ENCODE measurements at places on chromosomes 7 and 10. TPM values are rescaled to one million over a fixed set of nuclear protein-coding genes. Genes with fewer than 3 reads are reported as not detected.

KCP gene
- total RNA-seq, result 0.23 TPM

DNA sequence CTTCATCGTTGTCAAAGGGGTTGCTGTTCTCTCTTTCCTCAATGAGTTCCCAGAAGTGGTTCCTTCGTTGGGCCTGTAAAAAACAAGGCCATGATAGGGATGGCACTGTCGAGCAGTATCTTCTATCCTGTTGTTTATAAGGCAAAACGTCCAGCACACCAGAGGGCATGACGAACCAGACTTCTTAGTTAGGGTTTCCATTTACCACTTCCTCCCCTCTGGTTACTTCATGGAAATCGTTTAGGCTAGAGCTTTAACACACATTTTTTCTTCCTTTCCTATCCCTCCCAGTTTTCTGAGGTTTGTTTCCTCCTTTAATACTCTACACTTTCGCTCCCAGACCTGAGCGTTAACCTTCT lies 24.7 kb downstream of the MKRN1 start:
- DNase-seq, result no peak

DNA sequence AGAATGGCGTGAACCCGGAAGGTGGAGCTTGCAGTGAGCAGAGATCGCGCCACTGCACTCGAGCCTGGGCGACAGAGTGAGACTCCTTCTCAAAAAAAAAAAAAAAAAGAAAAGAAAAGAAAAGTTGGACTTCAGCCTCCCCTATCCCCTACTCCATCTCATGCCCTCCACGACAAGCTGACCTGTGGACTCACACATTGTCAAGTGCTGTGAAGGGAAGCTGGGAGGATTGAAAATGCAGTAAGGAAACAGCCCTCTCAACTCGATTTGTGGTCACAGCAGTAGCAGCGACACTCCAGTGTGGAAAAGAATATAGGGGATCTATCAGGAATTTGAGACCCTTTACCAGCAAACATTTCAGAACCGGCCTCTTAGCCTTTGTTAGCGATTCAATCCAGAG lies 103.6 kb upstream of the SVIL start:
- no peak for DNase-seq

DNA sequence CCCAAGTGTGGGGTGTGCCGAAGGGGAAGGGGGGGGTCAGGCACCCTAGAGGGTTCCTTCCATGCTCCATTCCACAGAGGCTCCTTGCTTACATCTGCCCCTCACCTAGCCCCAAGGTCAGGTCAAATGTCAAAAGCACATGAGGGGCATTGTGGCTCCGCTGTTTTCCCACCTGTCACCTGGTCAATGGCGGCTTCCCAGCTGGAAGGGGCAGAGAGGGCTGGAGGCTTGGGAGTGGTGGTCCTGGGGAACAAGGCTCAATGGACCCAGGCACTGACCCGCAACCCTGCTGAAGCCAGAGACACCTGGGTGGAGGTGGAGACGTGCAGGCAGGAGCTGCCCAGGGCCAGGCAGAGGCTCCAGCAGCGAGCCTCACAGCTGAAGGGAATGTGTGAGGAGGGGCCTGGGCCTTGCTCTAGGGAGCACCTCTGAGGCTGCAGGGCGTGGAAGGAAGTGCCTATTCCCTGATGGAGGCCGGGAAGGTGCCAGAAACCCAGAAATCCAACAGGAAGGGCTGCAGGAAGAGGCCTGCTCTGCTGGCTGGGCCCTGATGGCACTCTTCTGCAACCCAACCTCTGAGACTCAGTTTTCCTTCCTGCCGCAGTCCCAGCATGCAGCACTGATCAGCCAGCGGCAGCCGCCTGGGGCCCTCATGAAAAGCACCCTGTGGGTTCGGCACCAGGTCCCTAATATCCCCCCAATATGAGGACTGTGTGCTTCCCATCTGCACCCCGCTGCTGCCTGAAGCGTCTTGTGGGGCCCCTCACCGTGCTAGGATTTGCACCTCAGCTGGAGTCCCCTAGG lies 16.0 kb downstream of the RASGEF1A start:
- no peak for DNase-seq

DNA sequence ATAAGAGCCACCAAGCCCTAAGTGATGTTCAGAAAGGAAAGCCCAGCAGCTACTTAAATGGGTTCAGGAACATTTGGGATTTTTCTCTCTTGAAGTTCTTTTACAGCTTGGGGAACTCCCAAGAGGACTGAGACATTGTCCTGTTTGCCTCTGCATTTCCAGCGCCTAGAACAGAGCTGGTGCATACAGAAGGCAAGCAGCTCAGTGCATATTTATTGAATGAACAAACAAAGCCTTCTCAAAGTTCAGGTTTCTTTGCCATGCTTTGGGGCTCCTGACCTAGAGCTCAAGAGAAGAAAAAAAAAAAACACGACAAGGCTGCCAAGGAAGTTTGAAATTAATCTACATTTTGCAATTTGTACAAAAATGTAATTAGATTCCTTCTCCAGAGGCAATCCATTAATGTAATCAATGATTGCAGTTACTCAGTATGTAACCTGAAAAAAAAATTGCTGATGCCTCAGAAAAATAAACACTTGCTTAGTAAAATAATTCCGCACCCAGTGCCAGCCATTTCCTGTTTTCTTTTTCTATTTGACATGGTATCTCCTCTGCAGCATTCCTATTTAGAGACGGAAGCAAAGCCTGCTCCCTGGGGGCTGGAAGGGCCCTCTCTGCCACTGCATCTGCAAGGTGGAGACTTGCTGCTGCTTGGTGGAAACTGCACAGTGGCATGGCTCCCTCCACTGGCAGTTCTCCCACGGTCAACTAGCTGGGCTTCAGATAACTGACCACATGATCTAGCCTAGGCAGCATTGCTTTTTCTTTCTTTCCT lies 157.3 kb downstream of the TMEM178B start:
- DNase-seq, result no peak

PAPOLB gene
- not detected for total RNA-seq

- peak; percentile 14 for DNase-seq
These were observed 507 bp downstream of the PDZD8 start for GRCh38 chr10:117374506-117375359.

SLC13A1 gene
- not detected for total RNA-seq

HOXA13 gene
- total RNA-seq, result not detected

DNA sequence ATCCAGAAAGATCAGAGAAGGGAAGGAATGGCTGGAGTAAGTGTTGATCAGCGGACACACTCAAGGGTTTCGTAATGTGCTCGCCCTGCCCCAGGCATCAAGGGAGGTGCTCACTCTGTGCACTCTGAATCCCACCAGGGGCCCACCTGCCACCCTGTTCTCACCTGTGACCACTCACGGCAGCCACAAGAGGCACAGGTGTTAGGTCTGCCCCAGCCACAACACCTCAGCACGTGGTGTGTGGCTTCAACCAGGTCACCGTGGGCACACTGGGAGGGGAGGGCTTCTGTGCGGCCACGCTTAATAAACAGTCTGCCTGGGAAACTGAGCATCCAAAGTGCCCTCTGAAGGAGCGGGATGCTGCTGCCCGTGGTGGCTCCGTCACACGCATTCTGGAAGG lies 49.8 kb downstream of the CUX1 start:
- DNase-seq, result no peak

DNA sequence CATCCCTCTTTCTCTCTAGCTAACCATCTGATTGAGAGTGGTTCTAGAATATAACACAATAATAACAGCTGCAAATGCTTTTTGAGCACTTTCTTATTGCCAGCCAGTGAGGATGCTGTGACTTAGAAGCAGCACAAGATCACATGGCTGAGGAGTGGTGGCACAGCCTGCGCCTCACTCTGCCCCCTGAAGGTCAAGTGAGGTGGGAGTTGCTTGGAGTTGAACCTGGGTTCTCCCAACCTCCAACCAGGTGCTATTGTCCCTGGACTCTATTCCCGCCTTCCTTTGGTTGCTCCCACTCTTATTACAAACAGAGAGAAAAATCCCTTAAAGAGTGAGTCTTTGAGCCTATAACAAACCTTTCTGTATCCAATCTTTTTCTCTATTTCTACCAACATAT lies 280.3 kb upstream of the PODXL start:
- DNase-seq, result no peak

IFIT1B gene
- total RNA-seq, result not detected

DNA sequence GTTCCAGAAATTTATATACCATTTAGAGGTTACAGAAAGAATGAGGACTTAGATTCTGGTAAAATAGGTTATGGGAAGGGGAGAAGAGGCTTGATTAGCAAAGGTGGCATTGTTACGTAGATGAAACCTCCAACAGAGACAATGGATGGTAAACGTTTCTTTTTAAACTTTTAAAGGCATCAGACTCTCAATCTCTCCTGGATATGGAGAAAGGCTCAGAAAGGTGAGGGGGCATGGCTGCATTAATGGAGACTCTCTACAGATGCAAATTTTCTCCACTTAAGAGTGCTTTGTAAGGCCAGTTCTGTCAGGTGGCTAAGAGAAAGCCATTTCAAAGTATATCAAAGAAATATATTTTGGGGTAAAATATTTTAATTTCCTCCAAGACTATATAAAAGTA lies 240.9 kb upstream of the PTER start:
- no peak for DNase-seq

CYP3A7 gene
- not detected for total RNA-seq

DNA sequence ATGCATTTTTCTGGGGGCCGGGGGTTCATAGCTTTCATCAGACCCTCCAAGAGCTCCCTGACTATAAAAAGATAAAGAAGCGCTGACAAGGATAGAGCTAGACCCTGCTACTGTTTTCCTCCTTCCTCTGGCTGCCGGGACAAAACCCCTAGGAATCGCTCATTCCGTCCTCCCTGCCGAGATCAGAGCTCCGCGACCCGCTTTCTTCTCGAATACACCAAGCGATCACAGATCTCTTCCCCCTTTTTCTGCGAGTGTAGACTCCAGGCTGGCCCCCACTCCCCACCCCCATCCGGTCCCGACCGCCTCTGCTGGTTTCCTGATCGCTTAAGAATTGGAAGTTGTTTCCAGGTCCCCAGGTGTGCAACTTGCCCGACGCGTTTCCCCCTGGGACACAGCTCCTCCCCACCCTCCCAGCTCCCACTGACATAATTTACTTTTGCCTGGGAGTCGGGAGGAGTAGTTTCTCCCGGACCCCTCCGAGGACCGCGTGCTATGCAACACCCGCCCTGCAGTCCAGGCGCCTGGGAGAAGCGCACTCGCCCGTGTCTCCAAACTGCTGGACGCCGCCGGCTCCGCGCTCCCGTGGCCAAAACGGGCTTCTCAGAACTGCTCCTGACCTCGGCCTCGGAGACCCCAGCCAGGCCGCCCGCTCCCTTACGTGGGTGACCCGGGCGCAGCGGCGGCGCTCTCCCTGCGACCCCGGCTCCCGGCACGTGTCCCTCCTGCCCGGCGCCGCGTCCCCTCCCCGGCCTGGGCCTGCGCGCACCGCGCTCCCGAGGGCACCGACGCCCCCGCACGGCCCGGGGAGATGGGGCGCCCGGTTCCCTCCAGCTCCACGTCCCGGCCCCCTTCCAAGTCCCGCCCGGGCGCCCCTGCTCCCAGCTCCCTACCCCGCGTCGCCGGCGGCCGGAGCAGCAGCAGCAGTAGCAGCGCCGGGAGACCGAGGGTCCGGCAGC lies 552 bp downstream of the IL15RA start:
- no peak for DNase-seq

LSM8 gene
- total RNA-seq, result 41.7 TPM

GRCh38 chr10:127804696-127805095 lies 67.7 kb downstream of the FOXI2 start:
- no peak for DNase-seq

PDE6C gene
- total RNA-seq, result not detected

DNA sequence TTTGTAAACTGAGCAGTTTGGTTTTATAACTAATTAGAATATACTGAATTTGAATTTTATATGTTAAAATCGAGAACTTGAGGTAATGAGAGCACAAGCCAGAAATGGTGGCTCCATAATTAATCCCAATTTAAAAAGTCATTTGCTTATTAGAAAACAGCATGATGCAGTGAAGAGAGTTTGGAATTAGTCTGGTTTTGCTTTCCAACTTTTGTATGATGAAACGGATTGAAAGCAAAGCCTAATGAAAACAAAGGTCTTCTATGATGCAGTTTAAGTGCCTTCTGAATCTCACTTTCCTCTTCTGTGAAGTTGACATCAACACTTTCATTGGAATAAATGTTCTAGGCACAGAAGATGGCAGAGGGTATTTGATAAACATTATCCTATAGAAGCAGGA lies 89.4 kb downstream of the SORCS1 start:
- DNase-seq, result no peak

- no peak for DNase-seq
These were observed 28.9 kb upstream of the GPR146 start for GRCh38 chr7:1015196-1016121.

DNA sequence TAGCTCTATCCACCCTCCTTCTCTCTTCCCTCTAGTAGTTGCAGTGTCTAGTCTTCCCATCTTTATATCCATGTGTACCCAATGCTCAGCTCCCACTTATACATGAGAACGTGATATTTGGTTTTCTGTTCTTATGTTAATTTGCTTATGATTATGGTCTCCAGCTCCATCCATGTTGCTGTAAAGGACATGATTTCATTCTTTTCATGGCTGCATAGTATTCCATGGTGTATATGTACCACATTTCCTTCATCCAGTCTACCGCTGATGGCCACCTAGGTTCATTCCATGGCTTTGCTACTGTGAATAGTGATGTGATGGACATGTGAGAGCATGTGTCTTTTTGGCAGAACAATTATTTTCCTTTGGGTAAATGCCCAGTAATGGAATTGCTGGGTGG lies 6.5 kb downstream of the PRSS2 start:
- no peak for DNase-seq

GRCh38 chr7:66204822-66205740 lies at the start of gene TPST1:
TSS of gene TPST1 (plus strand) at chr7:66205334. CDS start at chr7:66240426, 35,092 bp downstream.
- peak; percentile 53 for DNase-seq

TUBAL3 gene
- not detected for total RNA-seq

RAPGEF5 gene
- total RNA-seq, result 0.10 TPM

DNA sequence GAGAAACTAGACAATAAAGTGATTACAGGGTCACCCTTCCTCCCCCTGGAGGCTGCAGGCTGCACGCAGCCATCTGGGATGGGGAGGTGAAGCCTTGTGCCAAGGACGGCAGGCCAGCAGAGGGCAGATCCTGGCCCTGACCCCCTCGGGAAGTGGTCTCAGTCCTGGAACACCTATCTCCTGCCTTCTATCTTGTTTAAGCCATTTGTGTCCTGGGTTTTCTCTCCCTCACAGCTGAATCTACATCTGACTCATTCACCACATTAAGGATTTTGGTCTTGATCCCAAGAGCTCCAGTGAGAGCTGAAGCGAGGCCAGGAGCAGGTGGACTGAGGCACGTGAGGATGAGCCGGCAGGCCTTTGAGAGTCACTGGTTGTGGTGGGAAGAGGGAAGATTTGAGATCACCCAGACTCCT lies 16.4 kb upstream of the PARP12 start:
- no peak for DNase-seq

GRCh38 chr7:112400141-112400540 lies 50.1 kb upstream of the IFRD1 start:
- DNase-seq, result no peak

- DNase-seq, result no peak
These were observed at the start of gene AIFM2 for GRCh38 chr10:70132098-70133029. TSS of gene AIFM2 (minus strand) at chr10:70132825. CDS start at chr10:70124084, 8,741 bp downstream.
